ENCODE measurements at places on chromosomes 7 and 10. TPM values are rescaled to one million over a fixed set of nuclear protein-coding genes. Genes with fewer than 3 reads are reported as not detected.
A peak's percentile ranks its signal among the peaks of the same experiment; 100 is the strongest.

GRCh38 chr7:137590756-137591305, 247.3 kb upstream of the PTN start:
- no peak for DNase-seq
- no peak overlapping the region for H3K4me3 ChIP-seq
- H3K36me3 ChIP-seq, result no peaks in the 10 kb centered on the region
- no peaks in the 10 kb centered on the region for H3K4me1 ChIP-seq
- no peak overlapping the region for H3K27ac ChIP-seq

DNA sequence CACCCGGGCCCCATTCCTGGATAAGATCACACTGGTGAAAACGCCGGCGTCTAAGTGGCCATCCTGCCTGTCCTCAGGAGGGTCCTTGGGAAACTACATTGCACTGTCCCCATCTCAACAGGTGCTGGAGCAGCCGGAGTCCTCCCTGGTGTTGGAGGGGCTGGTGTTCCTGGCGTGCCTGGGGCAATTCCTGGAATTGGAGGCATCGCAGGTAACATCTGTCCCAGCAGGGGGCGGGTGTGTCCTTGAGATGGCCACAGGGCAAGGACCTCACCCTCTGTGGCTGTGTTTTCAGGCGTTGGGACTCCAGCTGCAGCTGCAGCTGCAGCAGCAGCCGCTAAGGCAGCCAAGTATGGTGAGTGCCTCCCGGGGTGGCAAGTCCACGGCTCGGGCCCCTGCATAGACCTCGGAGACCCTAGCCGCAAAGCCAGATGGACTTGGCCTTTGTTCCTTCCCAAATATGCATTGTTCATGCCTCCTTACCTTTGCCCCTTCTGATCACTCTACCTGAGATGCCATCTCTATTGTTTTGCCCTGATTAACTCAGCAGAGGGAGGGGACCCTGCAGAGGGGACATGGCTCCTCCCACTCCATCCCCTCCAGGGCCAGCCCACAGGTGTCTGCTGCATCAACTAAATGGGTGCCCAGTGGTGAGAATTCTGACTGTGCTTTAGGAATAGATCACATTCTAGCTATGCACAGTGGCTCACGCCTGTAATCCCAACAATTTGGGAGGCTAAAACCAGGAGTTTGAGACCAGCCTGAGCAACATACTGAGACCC, 23.8 kb downstream of the ELN start:
- H3K27me3 ChIP-seq, result no peaks in the 10 kb centered on the region
- no peaks in the 10 kb centered on the region for H3K4me1 ChIP-seq
- no peak overlapping the region for H3K27ac ChIP-seq

DNA sequence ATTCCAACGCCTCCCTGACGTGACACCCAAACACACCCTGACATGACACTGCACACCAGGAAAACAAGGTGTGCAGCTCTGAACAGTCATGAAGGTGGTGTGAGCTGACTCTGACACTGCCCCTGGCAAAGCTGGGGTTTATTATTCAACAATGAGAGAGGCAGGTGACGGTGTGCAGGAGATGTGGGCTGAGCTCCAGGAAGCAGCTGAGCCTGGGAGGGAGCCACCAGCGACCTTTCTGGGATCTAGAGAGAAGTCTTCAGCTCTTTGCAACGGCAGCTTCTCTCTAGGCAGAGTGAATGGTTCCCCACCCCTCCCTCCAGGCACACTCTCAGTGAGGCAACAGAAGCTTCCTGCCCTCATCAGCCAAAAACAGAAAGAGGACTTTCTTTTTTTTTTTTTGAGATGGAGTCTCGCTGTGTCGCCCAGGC, 65.6 kb downstream of the SH3PXD2A start:
- H3K27me3 ChIP-seq, result peaks cover 11% of the 10 kb centered on the region
- no peaks in the 10 kb centered on the region for H3K4me1 ChIP-seq
- no peak for DNase-seq
- no peak overlapping the region for H3K4me3 ChIP-seq
- H3K27ac ChIP-seq, result no peak overlapping the region

Gene XRCC2
- total RNA-seq, result 15.3 TPM

DNA sequence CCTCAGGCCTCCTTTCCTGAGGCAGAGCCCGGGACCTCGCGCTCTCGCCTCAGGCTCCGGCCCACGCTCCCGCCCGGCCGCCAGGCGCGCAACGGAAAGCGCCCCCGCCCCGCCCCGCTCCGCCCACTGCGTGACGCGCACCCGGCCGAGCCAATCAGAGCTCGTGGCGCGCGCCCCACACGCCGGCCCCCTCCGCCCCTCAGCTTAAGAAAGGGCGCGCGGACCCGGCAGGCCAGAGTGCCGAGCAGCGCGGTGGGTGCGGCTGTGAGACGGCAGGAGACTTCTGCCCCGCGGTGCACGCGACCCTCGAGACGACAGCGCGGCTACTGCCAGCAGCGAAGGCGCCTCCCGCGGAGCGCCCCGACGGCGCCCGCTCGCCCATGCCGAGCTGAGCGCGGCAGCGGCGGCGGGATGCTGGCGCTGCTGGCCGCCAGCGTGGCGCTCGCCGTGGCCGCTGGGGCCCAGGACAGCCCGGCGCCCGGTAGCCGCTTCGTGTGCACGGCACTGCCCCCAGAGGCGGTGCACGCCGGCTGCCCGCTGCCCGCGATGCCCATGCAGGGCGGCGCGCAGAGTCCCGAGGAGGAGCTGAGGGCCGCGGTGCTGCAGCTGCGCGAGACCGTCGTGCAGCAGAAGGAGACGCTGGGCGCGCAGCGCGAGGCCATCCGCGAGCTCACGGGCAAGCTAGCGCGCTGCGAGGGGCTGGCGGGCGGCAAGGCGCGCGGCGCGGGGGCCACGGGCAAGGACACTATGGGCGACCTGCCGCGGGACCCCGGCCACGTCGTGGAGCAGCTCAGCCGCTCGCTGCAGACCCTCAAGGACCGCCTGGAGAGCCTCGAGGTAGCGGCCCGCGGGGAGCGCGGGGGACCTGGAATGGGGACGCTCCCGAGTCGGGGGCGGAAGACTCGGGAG, at the start of gene NPTX2:
Gene NPTX2, plus strand, starts transcription at position 235 of the 909 bp plus-strand sequence. Its CDS starts 177 bp downstream, at position 412.
- H3K4me3 ChIP-seq, result no peak within 1 kb of the TSS
- DNase-seq, result no peak
- no peaks in the 10 kb centered on the region for H3K36me3 ChIP-seq
- H3K27me3 ChIP-seq, result peaks cover 45% of the 10 kb centered on the region
- H3K4me1 ChIP-seq, result peaks cover 4% of the 10 kb centered on the region
- H3K27ac ChIP-seq, result no peak within 1 kb of the TSS

- H3K27ac ChIP-seq, result no peak overlapping the region
- no peak overlapping the region for H3K4me3 ChIP-seq
- H3K27me3 ChIP-seq, result peaks cover 5% of the 10 kb centered on the region
- no peaks in the 10 kb centered on the region for H3K4me1 ChIP-seq
- no peaks in the 10 kb centered on the region for H3K36me3 ChIP-seq
- no peak for DNase-seq
These were observed 24.3 kb downstream of the SUN3 start for GRCh38 chr7:48004638-48005037.

- H3K4me1 ChIP-seq, result no peaks in the 10 kb centered on the region
- no peak overlapping the region for H3K4me3 ChIP-seq
- DNase-seq, result no peak
- H3K27me3 ChIP-seq, result peaks cover 4% of the 10 kb centered on the region
- H3K27ac ChIP-seq, result no peak overlapping the region
- no peaks in the 10 kb centered on the region for H3K36me3 ChIP-seq
These were observed 153.8 kb upstream of the HDAC9 start for GRCh38 chr7:18341756-18342155.

GRCh38 chr7:27784399-27785053, 44.6 kb downstream of the TAX1BP1 start:
- peaks cover 14% of the 10 kb centered on the region for H3K36me3 ChIP-seq
- H3K4me1 ChIP-seq, result no peaks in the 10 kb centered on the region
- H3K4me3 ChIP-seq, result no peak overlapping the region
- no peak overlapping the region for H3K27ac ChIP-seq
- DNase-seq, result peak; percentile 26

Gene ASCC1
- 40.3 TPM for total RNA-seq

DNA sequence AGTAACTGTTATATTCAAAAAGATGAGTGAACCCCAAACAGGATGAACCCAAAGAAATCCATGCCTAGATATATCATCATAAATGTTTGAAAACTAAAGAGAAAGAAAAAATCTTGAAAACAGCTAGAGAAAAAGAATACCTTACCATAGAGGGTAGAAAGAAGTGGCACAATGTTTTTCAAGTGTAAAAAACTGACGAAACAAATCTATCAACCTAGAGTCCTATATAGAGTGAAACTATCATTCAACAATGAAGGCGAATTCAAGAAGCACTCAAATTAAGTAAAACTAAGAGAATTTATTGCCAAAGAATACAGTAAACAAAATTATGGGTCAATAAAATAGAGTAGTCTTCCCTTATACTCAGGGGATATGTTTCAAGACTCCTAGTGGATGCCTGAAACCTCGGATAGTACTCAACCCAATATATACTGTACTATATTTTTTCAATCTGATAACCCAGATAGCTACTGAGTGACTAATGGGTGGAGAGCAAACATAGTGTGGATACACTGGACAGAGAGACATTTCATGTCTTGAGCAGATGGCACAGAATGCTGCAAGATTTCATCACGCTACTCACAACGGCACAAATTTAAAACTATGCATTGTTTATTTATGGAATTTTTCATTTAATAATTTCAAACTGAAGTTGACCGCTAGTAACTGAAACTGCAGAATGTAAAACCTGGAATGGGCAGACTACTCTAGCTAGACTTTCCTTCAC, 52.6 kb upstream of the TMEM106B start:
- no peak overlapping the region for H3K4me3 ChIP-seq
- H3K27me3 ChIP-seq, result peaks cover 9% of the 10 kb centered on the region
- peaks cover 7% of the 10 kb centered on the region for H3K4me1 ChIP-seq
- no peak overlapping the region for H3K27ac ChIP-seq
- DNase-seq, result no peak

Gene C10orf67
- not detected for total RNA-seq

Gene GPRIN2
- total RNA-seq, result not detected

Gene PRF1
- total RNA-seq, result 272 TPM

Gene CYP2W1
- not detected for total RNA-seq

DNA sequence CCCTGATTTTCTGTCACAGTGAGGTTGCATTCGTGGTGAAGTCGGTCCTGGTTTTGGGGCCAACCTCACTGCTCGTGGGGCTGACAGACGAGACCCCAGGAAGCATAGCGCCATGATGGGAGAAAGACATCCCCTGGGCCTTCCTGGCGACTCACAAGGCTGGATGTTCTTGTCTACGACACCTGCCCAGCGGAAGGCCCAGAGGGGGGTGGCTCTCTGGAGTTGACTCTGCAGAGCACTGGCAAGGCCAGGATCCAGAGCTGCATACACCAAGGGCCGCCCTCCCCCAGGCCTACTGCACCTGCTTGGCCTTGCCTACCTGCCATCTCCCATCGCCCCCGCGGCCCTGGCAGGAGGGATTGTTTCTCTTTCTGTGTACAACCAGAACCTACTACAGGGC, 608.9 kb downstream of the PTPRN2 start:
- no peaks in the 10 kb centered on the region for H3K4me1 ChIP-seq
- no peak for DNase-seq
- H3K27me3 ChIP-seq, result no peaks in the 10 kb centered on the region
- H3K4me3 ChIP-seq, result no peak overlapping the region
- no peaks in the 10 kb centered on the region for H3K36me3 ChIP-seq
- H3K27ac ChIP-seq, result no peak overlapping the region

Gene AQP1
- total RNA-seq, result not detected

GRCh38 chr7:84108787-84109186, 85.8 kb downstream of the SEMA3A start:
- H3K27me3 ChIP-seq, result peaks cover 1% of the 10 kb centered on the region
- no peak for DNase-seq
- no peaks in the 10 kb centered on the region for H3K36me3 ChIP-seq
- H3K27ac ChIP-seq, result no peak overlapping the region
- H3K4me3 ChIP-seq, result no peak overlapping the region

Gene GAD2
- not detected for total RNA-seq

Gene ECHDC3
- total RNA-seq, result 1.2 TPM

DNA sequence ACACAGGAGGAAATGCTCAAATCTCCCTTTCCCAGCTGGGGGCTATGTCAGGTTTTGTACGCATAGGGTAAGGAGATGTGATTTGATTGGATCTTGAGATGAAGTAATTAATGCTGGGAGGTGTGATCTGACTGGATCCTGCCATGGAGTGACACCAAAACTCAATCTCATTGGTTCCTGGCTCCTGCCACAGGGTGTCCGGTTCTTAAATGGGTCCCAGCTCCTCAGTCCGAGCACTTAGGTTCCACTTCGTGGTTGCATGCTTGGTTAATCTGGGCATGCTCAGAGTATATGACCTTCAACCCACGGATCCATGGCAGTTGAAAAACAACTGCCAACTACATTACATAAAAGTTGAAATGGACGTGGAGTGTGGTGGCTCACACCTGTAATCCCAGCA, 3.1 kb upstream of the ZNF12 start:
- no peak overlapping the region for H3K27ac ChIP-seq
- peaks cover 11% of the 10 kb centered on the region for H3K4me1 ChIP-seq
- DNase-seq, result no peak
- H3K36me3 ChIP-seq, result peaks cover 25% of the 10 kb centered on the region
- H3K4me3 ChIP-seq, result no peak overlapping the region
- H3K27me3 ChIP-seq, result peaks cover 3% of the 10 kb centered on the region

Gene SLIT1
- 0.70 TPM for total RNA-seq

- H3K27me3 ChIP-seq, result no peaks in the 10 kb centered on the region
- no peak for DNase-seq
These were observed 287.6 kb downstream of the TWIST1 start for GRCh38 chr7:18829858-18830285.

DNA sequence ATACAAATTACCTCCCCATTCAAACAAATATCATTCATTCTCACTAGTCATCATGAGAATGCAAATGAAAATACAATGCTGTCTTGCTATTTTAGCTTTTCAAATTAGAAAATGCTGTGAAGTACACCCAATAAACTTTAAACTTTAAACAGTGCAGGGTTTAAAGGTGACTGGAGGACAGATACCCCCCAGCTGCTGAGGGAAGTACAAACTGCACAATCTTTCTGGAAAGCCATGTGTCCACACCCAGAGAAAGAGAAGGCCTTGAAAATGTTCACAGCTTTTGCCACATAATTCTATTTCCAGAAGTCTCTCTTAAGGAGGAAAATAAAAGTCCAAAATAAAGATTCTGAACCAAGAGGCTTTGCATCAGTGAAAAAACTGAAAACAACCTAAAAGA, 56.5 kb downstream of the PIK3AP1 start:
- DNase-seq, result no peak
- H3K4me3 ChIP-seq, result no peak overlapping the region
- no peaks in the 10 kb centered on the region for H3K27me3 ChIP-seq
- H3K4me1 ChIP-seq, result peaks cover 25% of the 10 kb centered on the region

- peaks cover 17% of the 10 kb centered on the region for H3K36me3 ChIP-seq
- H3K27ac ChIP-seq, result no peak overlapping the region
- H3K4me1 ChIP-seq, result peaks cover 31% of the 10 kb centered on the region
- peak; percentile 33 for DNase-seq
- H3K27me3 ChIP-seq, result no peaks in the 10 kb centered on the region
- H3K4me3 ChIP-seq, result no peak overlapping the region
These were observed 77.3 kb upstream of the SAMD8 start for GRCh38 chr10:75034131-75034512.

Gene GRID1
- total RNA-seq, result not detected

GRCh38 chr10:125781374-125781773, 5.8 kb upstream of the MMP21 start:
- no peaks in the 10 kb centered on the region for H3K36me3 ChIP-seq
- no peak for DNase-seq
- no peaks in the 10 kb centered on the region for H3K4me1 ChIP-seq
- no peak overlapping the region for H3K27ac ChIP-seq
- no peak overlapping the region for H3K4me3 ChIP-seq
